ENCODE measurements at places on chromosomes 5 and 9.
A peak's percentile ranks its signal among the peaks of the same experiment; 100 is the strongest.

- H3K4me3 ChIP-seq, result no peak overlapping the region
- no peaks in the 10 kb centered on the region for H3K27me3 ChIP-seq
- H3K4me1 ChIP-seq, result no peaks in the 10 kb centered on the region
- H3K27ac ChIP-seq, result no peak overlapping the region
These were observed 9.4 kb downstream of the TSC1 start for GRCh38 chr9:132935026-132935425.

DNA sequence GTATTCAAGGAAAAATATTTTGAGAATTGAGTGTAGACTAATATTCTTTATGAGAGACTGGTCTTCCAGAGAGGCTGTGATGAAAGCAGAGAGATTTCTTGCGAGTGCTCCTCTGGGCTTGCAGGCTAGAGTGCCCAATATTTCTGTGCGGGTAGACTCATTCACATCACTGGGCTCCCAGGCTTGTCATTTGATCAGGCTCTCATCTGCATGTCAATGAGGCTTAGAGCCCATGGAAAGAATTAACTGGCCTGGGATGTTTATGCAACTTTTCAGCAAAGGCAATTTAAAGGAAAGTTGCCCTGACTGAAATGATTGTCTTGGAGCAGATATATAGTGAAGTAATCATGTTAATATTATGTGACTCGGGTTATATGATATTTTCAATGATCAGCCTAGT lies 42.3 kb downstream of the SNCAIP start:
- no peak for DNase-seq
- no peaks in the 10 kb centered on the region for H3K36me3 ChIP-seq
- H3K27me3 ChIP-seq, result no peaks in the 10 kb centered on the region
- H3K4me1 ChIP-seq, result no peaks in the 10 kb centered on the region
- no peak overlapping the region for H3K4me3 ChIP-seq

- H3K36me3 ChIP-seq, result peaks cover 4% of the 10 kb centered on the region
- H3K27me3 ChIP-seq, result no peaks in the 10 kb centered on the region
- peak overlapping the region; percentile 73 for H3K4me3 ChIP-seq
- H3K4me1 ChIP-seq, result no peaks in the 10 kb centered on the region
- peak overlapping the region; percentile 97 for H3K27ac ChIP-seq
These were observed 986 bp downstream of the PLPP1 start for GRCh38 chr5:55533521-55534435.

DNA sequence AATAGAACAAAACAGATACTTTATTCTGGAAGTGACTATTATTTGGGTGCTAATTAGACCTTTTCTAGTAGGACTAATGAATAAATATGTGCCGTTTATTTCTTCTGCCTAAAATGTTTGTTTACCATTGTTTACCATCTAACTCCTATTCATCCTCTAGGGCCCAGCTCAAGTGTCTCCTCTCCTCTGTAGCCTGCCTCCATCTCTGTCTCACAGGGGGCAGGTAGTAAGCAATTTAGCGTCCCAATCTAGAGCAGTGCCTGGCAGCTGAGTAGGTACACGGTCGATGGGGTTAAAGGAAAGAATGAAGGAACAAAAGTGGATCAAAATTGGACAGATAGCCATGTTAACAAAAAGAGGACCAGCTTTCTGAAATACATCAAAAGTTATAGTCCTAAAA lies 230.9 kb downstream of the SLF1 start:
- DNase-seq, result no peak
- H3K27ac ChIP-seq, result no peak overlapping the region
- H3K4me1 ChIP-seq, result no peaks in the 10 kb centered on the region
- no peaks in the 10 kb centered on the region for H3K27me3 ChIP-seq

GRCh38 chr5:106412606-106413005 lies 1258.1 kb downstream of the EFNA5 start:
- no peaks in the 10 kb centered on the region for H3K27me3 ChIP-seq
- H3K4me3 ChIP-seq, result no peak overlapping the region
- H3K4me1 ChIP-seq, result no peaks in the 10 kb centered on the region
- no peaks in the 10 kb centered on the region for H3K36me3 ChIP-seq
- H3K27ac ChIP-seq, result no peak overlapping the region
- no peak for DNase-seq

DNA sequence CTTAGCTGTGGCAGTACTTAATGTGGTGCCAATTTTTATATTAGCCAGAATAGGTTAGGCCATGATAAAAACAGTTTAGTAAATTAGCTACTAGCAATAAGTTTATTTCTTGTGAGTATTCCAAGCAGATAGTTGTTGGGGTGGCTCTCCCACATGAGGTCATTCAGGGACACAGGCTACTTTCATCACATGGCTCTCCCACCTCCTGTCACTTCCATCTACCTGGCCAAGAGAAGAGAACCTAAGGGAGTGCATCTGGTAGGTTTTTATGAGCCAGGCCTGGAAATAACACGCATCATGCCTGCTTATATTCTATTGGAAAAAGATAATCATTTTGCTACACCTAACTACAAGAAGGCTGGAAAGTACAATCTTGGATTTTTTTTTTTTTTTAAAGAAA lies 161.4 kb upstream of the CCNH start:
- no peak for DNase-seq
- no peak overlapping the region for H3K27ac ChIP-seq
- no peak overlapping the region for H3K4me3 ChIP-seq
- H3K27me3 ChIP-seq, result no peaks in the 10 kb centered on the region
- no peaks in the 10 kb centered on the region for H3K4me1 ChIP-seq
- H3K36me3 ChIP-seq, result no peaks in the 10 kb centered on the region

DNA sequence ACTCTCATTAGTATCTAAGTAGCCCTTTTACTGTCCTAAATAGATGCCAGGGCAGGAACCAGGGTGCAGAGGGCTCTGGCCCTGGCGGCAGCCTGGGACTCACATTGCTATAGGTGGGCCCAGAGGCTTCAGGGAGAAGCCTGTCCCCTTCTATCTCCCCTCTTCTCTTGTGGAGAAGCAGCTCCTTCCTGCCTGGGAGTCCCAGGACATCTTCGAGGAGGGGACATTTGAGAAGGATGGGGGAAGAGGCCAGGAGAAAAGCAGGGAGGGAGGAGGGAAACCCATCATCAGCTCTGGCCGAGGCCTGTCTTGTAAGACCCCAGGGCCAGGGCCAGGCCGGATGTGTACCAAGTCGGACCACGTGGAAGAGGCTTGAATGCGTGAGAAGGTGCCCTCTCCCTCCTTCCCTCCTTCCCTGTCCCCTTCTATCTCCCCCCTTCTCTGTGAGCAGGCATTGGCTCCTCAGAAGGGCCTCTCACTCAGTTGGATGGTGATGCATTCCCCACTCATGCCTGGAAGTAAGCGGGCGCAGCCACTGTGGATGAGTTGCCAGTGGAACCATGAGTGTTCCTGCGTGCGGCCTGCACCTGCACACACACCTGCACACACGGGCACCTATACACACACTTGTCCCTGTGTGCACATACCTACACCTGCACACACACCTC lies 20.7 kb upstream of the LPCAT1 start:
- H3K4me3 ChIP-seq, result no peak overlapping the region
- peaks cover 31% of the 10 kb centered on the region for H3K4me1 ChIP-seq
- no peak overlapping the region for H3K27ac ChIP-seq
- H3K36me3 ChIP-seq, result no peaks in the 10 kb centered on the region

- H3K36me3 ChIP-seq, result no peaks in the 10 kb centered on the region
- no peak for DNase-seq
- H3K4me3 ChIP-seq, result no peak overlapping the region
- no peaks in the 10 kb centered on the region for H3K4me1 ChIP-seq
- H3K27ac ChIP-seq, result no peak overlapping the region
- H3K27me3 ChIP-seq, result no peaks in the 10 kb centered on the region
These were observed 33.3 kb upstream of the SPATA31D4 start for GRCh38 chr9:81894891-81895290.
